ENCODE measurements at places on chromosomes 2 and 18. TPM values are rescaled to one million over a fixed set of nuclear protein-coding genes. Genes with fewer than 3 reads are reported as not detected.

The CMPK2 gene
- 3.2 TPM for total RNA-seq

The CCBE1 gene
- total RNA-seq = not detected

The ZNF521 gene
- total RNA-seq = not detected

The CHST10 gene
- total RNA-seq = 10.5 TPM

The PLA2R1 gene
- not detected for total RNA-seq

The RAD51AP2 gene
- total RNA-seq = not detected

The RTKN gene
- total RNA-seq = 1.2 TPM

The DYNC2LI1 gene
- total RNA-seq = 6.9 TPM

The GREB1L gene
- not detected for total RNA-seq

The IL1RN gene
- total RNA-seq = 0.85 TPM

The NAT8 gene
- not detected for total RNA-seq

The RNF144A gene
- 32.6 TPM for total RNA-seq

The CYS1 gene
- total RNA-seq = 0.32 TPM

The POTEI gene
- total RNA-seq = not detected

The PPM1B gene
- 40.7 TPM for total RNA-seq

The ATP9B gene
- total RNA-seq = 21.1 TPM

The GREB1 gene
- 1.5 TPM for total RNA-seq

The HTRA2 gene
- 42.0 TPM for total RNA-seq

The LINC00305 gene
- total RNA-seq = not detected

The SLC14A1 gene
- total RNA-seq = 3.1 TPM

The CNOT11 gene
- total RNA-seq = 56.7 TPM

The CCT4 gene
- total RNA-seq = 390 TPM

The RNMT gene
- 76.4 TPM for total RNA-seq

The SYT4 gene
- total RNA-seq = not detected

Data from activated CD8-positive, alpha-beta T cell treated with anti-CD3 and anti-CD28 coated beads for 36 hours (primary cell).